ENCODE measurements at places on chromosomes 1 and 21.

- DNase-seq = no peak
These were observed 127.6 kb upstream of the C1orf105 start for GRCh38 chr1:172292840-172293239.

- DNase-seq = no peak
These were observed 31.5 kb upstream of the TNR start for GRCh38 chr1:175774921-175775320.

- no peak for DNase-seq
These were observed 21.1 kb downstream of the PYHIN1 start for GRCh38 chr1:158952416-158952815.

DNA sequence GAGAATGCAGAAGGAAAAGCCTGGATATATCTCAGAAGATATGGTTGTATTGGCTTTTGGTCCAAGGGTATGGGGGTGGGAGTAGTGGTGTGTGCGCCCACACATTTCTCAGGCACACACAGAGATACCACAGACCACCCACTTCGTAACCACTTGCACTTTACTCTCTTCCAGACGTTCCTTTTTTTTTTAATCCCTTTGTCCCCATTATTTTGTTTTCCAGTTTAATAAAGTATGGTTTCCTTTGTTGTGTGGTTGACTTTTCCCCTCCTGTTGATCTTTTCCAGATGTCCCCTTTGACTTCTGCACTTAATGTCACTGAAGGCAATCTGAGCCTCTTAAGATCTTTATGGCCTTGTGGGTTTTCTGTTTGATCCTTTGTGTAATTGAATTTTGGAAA, 10.5 kb upstream of the TARS2 start:
- no peak for DNase-seq

- DNase-seq = no peak
These were observed 144.3 kb downstream of the CD247 start for GRCh38 chr1:167373986-167374385.

Data from T-cell (primary cell).